ENCODE measurements at places on chromosomes 3 and 15.

DNA sequence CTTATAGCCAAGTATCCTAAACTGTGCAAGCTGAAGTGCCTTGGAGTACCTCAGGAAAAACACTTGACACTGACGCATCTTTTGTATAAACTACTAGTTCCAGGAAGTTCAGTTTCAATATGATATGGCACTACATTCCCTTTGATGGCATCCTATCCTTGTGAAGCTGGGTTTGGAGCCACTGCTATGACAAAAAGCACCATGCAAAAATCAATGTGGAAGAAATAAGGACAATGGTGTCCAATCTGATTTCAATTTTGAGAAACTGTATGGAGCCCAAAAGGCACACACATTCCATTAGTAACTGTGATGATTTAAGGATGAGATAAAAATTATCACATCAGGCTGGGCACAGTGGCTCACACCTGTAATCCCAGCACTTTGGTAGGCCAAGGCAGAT, 5.6 kb downstream of the RPS27L start:
- DNase-seq = no peak

GRCh38 chr3:149816986-149817385, 4.0 kb downstream of the RNF13 start:
- DNase-seq = peak; percentile 91

DNA sequence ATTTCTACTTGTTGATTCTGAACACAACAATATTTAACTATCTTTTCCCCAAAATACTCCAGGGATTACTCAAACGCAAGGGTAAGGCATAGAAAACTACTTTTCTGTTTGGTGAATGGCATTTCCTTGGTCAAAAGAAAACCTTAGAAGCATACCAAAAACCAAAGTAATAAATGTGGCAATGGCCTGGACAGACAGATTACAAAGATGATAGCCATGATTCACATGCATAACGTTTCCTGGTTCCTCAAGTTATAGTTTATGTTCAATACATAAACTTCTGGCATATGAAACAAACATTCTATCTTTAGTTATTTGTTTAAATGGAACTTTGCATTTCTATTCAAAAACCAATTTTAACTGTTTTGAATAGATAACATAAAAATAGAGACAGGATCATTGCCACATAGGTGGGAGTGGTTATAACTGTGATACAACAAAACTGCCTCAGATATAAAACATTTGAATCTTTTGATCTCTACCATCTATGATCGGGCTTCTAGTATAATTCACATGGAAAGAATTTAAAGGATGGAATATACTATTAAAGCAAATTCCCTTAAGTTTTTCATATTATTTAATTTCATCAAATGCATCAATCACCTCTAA, 32.1 kb downstream of the FOXP1 start:
- peak; percentile 23 for DNase-seq

DNA sequence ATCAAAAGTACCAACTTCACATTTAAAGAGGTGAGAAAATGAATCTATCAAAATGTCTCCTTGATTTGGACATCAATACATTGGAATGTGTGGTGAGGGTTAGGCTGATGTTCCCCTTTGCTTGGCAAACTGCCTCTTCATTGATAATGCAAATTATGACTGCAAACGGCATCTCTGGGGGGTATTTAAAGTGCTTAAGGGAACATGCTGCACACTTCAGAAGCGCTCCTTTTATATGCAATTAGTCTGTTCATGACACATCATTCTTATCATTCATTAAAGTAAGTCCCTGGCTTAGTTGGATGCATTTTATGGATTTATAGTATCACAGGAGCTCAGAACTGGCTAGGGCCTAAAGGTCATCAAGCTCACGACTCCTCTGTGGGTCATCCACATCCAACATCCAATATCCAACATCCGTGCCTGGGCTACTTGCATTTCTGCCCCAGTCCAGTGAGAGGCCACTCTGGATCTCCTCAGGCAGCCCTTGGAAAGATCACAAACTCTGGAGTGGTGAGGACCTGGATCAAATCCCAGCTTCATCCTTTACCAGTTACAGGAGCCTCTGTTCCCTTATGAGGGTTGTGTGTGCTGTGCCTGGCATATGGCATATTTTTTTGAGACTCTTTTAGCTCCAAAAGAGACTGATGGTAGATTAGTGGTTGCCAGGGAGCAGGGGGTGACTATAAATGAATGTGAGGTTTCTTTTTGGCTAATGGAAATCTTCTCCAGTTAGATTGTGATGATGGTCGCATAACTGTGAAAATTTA, 136.8 kb upstream of the FOXB1 start:
- no peak for DNase-seq

Data from fibroblast of mammary gland (primary cell).